ENCODE measurements at places on chromosomes 6 and 20.

DNA sequence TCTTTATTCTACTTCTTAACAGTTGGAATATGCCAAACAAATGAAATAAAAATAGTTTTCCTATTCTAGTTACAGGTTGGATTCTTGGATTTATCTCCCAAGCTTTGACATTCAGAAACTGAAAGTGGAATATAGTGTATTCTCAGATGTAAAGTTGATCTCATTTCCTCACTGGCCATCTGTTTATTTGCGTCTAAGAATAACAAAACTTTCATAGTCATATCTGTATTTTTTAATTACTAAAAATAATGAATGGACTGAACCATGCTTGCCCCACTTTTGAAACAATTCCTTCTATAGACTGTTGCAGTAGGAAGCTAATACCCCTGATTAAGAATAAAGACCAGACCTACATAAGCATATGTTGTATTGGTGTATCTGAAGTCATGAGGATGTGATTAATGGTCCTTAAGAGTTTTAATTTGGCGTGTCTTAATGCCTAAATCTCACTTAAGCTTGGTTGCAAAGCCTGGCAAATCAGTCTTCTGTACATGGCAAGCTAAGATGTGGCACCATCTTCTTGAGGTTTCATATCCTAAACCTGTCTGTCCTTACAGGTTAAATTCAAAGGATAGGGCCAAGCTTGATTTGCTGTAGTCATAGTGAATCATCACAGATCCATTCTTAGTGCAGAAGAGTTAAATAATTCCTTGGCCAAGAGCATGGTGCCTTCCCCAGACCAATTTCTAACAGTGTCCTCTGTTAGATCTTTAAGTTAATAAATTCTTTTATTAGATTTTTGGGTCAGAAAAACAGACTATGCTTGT, 58.9 kb downstream of the FOXO3 start:
- DNase-seq = no peak

GRCh38 chr6:89843070-89843469, 13.4 kb downstream of the CASP8AP2 start:
- DNase-seq = no peak

DNA sequence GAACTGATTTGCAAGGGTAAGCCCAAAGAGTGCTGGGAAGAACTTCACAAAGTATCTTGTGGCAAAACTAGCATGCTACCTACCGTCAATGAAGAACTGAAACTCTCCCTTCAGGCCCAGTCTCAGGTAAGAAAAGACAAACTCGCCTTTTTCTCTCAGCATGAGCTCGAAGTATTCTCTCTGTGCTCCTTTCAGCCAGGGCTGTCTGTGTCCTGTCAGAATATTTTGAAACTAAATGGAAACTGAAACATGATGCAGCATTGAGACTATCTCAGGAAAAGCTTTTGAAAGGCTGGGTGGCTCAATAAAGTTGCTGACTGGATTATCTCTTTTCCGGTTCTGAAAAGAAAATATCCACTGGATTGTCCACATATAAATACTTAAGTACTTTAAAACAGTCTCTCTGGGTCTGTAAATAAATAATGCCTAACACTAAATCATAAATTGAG, 696 bp downstream of the CALHM5 start:
- no peak for DNase-seq

DNA sequence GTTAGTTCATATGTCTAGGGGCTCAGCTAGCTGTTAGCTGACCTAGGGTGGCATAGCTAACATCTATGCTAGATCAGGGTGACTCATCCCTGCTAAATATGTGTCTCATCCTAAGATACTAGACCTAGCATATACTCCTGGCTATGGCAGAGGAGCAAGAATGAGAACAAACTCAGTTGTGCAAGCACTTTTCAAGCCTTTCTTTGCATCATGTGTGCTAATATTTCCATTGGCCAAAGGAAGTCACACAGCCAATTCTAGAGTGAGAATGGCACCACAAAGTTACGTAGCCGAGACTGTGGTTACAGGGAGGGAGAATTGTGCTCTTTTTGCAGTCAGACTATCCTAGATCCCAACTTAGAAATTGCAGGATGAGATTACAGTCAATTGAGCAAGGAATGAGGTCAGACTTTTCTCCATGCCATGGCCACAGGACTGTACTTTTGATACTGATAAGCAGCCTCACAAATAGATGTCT, 78.7 kb downstream of the PLCB4 start:
- no peak for DNase-seq

GRCh38 chr6:31055441-31055840, 45.2 kb downstream of the MUC22 start:
- DNase-seq = no peak
